Hepatocyte (in vitro differentiated cells): ENCODE measurements at places on chromosomes 6 and 20.
A peak's percentile ranks its signal among the peaks of the same experiment; 100 is the strongest.

DNA sequence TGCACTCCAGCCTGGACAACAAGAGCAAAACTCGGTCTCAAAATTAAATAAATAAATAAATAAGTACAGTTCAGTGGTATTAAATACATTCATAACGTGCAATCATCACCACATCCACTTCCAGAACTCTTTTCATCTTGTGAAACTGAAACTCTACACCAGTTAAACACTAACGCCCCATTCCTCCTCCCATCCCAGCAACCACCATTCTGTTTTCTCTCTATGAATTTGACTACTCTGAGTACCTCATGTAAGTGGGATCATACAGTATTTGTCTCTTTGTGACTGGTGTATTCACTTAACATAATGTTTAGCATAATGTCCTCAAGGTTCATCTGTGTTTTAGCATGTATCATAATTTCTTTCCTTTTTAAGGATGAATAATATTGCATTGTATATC, 29.1 kb upstream of the SCML4 start:
- DNase-seq: no peak
- H3K4me3 ChIP-seq: no peak overlapping the region
- H3K36me3 ChIP-seq: no peaks in the 10 kb centered on the region
- no peak overlapping the region for H3K27ac ChIP-seq
- H3K4me1 ChIP-seq: no peaks in the 10 kb centered on the region

DNA sequence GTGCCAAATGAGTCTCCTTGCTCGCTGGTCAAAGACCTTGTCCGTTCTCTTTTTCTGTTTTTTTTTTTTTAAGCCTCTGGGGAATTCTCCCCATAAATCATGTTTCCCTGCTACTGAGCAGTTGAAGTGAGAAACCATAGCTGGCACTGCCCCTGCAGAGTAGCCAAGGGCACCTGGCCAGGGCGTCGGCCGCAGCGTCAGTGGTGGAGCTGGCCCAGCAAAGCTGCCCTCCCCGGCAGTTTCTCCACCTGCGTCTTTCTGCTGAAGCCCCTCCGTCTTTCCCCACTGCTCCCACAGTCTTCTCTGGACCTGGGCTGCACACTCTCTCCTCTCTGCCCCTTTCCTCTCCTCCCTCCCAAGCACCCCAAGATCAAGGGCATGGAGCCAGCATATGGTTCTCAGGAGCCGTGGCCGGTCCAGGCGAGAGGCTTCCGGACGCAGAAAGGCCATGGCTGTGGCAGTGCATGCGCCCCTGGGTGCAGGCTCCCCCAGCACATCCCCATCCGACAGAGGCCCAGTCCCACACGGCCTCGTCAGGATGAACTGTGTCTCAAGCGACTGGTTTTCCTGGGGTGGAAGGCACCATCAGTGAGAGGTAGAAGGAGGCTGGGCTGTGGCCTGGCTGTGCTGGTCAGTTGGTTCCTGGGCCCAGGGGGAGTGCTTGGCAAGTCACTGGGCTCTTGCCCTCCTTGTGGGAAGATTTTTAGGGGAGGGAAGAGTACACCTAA, 218.1 kb downstream of the ERMARD start:
- no peak overlapping the region for H3K4me3 ChIP-seq
- no peak for DNase-seq
- H3K27me3 ChIP-seq: no peaks in the 10 kb centered on the region
- H3K4me1 ChIP-seq: no peaks in the 10 kb centered on the region
- H3K36me3 ChIP-seq: no peaks in the 10 kb centered on the region
- H3K27ac ChIP-seq: no peak overlapping the region

- DNase-seq: no peak
- no peak overlapping the region for H3K27ac ChIP-seq
- H3K36me3 ChIP-seq: no peaks in the 10 kb centered on the region
- no peaks in the 10 kb centered on the region for H3K27me3 ChIP-seq
These were observed 356.8 kb downstream of the BTBD9 start for GRCh38 chr6:38282911-38283310.

DNA sequence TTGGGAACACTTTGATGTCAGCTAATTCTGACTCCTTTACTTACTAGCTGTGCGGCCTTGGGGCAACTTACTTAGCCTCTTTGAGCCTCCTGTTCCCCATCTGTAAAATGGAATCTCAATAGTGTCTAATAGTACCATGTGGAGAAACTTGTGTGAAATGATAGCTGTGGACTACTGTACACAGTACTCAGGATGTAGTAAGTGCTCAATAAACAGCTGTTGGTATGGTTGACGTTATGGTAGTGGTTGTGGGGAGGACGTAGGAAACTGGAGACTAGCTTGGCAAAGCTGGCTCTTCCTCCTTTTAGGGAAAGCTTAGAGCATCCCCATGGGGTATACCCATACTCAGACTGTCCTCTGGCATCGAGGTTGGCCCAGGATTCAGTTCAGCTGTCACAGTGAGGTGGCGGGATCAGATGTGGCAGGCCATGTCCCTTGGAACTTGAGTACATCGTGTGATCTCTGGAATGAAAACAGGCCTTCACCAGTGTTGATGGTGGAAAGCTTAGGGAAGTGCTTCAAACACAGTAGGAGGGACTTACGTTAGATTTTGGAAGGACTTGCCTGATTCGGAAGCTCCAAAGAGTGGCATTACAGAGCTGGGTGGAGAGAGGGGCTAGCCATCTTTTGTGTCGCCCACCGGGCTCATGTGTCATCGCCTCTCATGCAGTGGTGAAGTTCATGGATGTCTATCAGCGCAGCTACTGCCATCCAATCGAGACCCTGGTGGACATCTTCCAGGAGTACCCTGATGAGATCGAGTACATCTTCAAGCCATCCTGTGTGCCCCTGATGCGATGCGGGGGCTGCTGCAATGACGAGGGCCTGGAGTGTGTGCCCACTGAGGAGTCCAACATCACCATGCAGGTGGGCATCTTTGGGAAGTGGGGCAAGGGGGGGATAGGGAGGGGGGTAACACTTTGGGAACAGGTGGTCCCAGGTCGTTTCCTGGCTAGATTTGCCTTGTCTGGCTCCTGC, 7.1 kb downstream of the VEGFA start:
- H3K27me3 ChIP-seq: no peaks in the 10 kb centered on the region
- no peak overlapping the region for H3K4me3 ChIP-seq
- H3K27ac ChIP-seq: no peak overlapping the region
- H3K4me1 ChIP-seq: peaks cover 21% of the 10 kb centered on the region

GRCh38 chr6:136967876-136968752, 46.0 kb downstream of the SLC35D3 start:
- H3K27me3 ChIP-seq: no peaks in the 10 kb centered on the region
- no peaks in the 10 kb centered on the region for H3K36me3 ChIP-seq
- no peaks in the 10 kb centered on the region for H3K4me1 ChIP-seq
- peak; percentile 86 for DNase-seq
- peak overlapping the region; percentile 94 for H3K27ac ChIP-seq
- no peak overlapping the region for H3K4me3 ChIP-seq

- H3K36me3 ChIP-seq: no peaks in the 10 kb centered on the region
- DNase-seq: no peak
- no peaks in the 10 kb centered on the region for H3K27me3 ChIP-seq
- H3K27ac ChIP-seq: no peak overlapping the region
- H3K4me3 ChIP-seq: no peak overlapping the region
These were observed 104.7 kb downstream of the ARMC2 start for GRCh38 chr6:108952776-108953486.

- H3K4me1 ChIP-seq: peaks cover 4% of the 10 kb centered on the region
- no peaks in the 10 kb centered on the region for H3K27me3 ChIP-seq
- H3K4me3 ChIP-seq: no peak overlapping the region
These were observed 134.1 kb downstream of the ELOVL4 start for GRCh38 chr6:79813143-79813850.

GRCh38 chr6:167643223-167643622, 183.5 kb upstream of the AFDN start:
- no peaks in the 10 kb centered on the region for H3K4me1 ChIP-seq
- no peaks in the 10 kb centered on the region for H3K27me3 ChIP-seq
- H3K27ac ChIP-seq: no peak overlapping the region
- no peak for DNase-seq
- no peaks in the 10 kb centered on the region for H3K36me3 ChIP-seq

DNA sequence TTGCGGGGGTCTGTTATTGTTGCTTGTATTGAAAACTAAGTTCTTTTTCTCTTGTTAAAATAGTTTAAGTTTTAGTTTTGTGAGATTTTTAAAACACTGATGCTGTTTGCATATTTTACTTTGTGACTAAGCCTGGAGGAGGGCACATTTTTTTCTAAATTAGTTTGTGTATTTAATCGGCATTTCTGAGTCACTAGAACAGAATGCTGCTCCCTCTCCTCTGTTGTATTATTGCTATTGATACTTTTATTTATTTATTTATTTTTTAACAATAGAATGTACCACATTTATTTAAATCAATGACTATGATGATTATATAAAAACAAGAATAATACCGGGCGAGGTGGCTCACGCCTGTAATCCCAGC, 5.1 kb upstream of the FAM50B start:
- no peak overlapping the region for H3K4me3 ChIP-seq
- DNase-seq: no peak
- no peak overlapping the region for H3K27ac ChIP-seq
- no peaks in the 10 kb centered on the region for H3K36me3 ChIP-seq
